ENCODE measurements at places on chromosomes 5 and 9.

DNA sequence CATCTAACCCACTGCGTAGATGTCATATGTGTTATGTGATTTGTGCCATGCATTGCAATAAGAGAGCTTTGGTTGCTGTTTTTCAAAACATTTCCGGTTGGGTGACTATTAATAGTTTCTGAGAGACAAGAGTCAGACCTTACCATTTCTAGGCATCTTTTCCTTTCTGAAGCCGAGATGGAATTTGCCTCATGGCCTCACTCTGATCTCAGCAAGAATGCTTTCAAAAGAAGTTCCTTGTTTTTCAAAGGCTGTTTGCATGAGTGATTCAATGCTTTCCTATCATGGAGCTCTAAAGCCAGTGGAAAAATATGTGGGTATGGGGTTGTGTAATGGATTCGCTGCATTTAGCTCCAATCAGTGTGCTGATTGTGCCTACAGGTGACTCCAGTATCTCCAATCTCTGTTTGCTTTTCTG is 203.1 kb upstream of the PPP1R2B start:
- H3K27ac ChIP-seq, result peak overlapping the region; percentile 39
- DNase-seq, result no peak
- H3K4me1 ChIP-seq, result no peaks in the 10 kb centered on the region
- H3K27me3 ChIP-seq, result no peaks in the 10 kb centered on the region
- H3K4me3 ChIP-seq, result no peak overlapping the region

- no peaks in the 10 kb centered on the region for H3K27me3 ChIP-seq
- H3K36me3 ChIP-seq, result no peaks in the 10 kb centered on the region
- peak overlapping the region; percentile 44 for H3K4me3 ChIP-seq
Measured at GRCh38 chr9:96217754-96218693, 84.0 kb downstream of the HSD17B3 start.

GRCh38 chr5:117204926-117205869 is 630.6 kb upstream of the SEMA6A start:
- no peak for DNase-seq
- H3K4me3 ChIP-seq, result no peak overlapping the region
- H3K27ac ChIP-seq, result no peak overlapping the region
- no peaks in the 10 kb centered on the region for H3K4me1 ChIP-seq

DNA sequence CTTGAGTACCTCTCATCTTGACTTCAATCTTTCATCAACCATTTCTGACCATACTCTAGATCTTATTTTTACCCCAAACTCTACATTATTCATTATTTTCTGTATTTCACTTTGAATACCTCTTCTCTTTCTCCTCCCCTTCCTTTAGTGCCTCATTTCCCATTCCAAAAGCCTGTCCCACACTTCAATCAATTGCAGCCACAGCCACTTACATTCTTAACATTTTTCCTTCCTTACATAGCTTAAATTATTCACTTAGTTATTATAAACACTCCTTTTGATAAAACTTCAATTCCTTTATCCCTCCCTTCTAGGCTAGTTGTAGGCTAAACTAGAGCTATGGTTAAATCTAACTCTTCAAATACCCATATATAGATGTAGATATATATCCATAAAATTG is 344.0 kb downstream of the PRR16 start:
- H3K4me3 ChIP-seq, result no peak overlapping the region
- no peak overlapping the region for H3K27ac ChIP-seq
- H3K36me3 ChIP-seq, result no peaks in the 10 kb centered on the region
- no peak for DNase-seq

GRCh38 chr9:21381448-21382339 is 3.5 kb downstream of the IFNA2 start:
- no peak for DNase-seq
- no peak overlapping the region for H3K27ac ChIP-seq
- no peaks in the 10 kb centered on the region for H3K4me1 ChIP-seq
- H3K4me3 ChIP-seq, result no peak overlapping the region
